Left renal pelvis (tissue), 4 donors: ENCODE measurements at places on chromosomes 7 and 10.

DNA sequence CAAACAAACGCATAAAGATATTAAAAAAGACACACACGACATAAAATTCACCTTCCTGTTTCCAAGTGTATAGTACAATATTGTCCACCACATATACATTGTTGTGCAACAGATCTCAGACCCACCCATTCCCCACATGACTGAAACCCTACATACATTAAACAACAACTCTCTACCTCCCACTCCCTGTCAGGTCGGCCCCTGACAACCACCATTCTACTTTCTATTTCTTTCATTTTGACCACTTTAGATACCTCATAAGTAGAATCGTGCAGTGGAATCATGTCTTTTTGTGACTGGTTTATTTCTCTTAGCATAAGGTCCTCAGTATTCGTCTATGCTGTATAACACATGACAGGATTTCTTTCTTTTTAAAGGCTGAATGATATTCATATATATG lies 320.5 kb downstream of the BBS9 start:
- DNase-seq, result no peak

GRCh38 chr10:48234787-48235186 lies 39.7 kb downstream of the FRMPD2 start:
- DNase-seq, result no peak

DNA sequence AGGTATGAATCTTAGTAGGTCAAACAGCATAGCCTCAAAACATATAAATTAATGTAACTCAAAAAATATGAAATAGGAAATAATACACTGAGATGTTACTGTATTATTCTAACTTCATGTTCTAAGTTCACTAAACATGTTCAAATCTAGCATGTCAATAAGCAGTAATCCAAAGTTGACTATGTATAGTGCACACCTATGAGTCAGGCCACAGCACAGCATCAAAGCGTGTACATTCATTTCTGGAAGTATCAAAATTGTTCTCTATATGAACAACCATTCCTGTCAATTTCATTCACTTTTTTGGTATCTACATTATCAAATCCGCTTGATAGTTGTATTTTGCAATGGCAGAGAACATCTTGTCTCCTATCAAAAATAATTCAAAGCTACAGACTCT lies 418.9 kb upstream of the POM121L12 start:
- no peak for DNase-seq

DNA sequence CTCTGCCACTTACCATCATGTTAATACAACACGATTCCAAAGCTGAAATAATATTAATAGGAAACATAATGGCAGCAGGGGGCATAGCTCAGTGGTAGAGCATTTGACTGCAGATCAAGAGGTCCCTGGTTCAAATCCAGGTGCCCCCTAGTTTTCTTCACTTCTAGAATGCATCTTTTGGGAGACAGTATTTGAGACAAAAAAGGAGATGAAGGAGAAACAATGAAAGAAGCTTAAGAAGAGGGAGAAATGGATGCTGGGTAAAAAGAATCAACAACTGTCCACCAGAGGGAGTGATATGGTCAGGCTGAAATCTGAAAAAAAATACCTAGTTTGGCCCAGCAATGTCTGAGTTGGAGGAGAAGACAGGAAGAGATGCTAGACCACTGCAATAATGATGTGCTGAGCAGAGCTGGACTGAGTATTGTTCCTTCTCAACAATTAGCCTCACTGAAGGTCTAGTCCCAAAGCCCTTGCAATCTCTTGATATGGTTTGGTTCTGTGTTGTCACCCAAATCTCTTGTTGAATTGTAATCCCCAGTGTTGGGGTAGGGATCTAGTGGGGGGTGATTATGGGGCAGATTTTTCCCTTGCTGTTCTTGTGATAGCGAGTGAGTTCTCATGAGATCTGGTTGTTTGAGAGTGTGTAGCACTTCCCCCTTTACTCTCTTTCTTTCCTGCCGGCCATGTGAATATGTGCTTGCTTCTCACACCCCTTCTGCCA lies 48.3 kb downstream of the ZNF783 start:
- no peak for DNase-seq

DNA sequence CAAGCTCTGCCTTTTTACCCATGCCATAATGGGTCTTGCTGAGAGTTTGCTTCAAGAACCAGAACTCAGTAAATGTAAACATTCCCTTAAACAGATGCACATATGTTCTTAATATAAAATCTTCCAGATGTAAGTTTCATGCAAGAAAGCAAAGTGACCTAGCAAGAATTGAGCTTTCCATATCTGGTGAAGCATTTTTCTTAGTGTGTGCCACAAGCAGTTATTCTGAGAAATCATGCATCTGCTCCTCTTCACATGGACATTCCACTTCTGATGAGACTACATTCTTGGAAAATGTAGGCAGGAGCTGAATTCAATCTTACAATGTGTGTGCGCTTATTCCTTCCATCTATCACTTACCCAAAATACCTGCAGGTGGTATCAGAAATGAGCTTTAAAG lies 227.8 kb upstream of the LRRTM3 start:
- DNase-seq, result no peak
